Ovary (tissue), 10 donors: ENCODE measurements at places on chromosomes 3 and 15. TPM values are rescaled to one million over a fixed set of nuclear protein-coding genes. Genes with fewer than 3 reads are reported as not detected.

The TEX9 gene
- total RNA-seq, result 12.6 TPM

DNA sequence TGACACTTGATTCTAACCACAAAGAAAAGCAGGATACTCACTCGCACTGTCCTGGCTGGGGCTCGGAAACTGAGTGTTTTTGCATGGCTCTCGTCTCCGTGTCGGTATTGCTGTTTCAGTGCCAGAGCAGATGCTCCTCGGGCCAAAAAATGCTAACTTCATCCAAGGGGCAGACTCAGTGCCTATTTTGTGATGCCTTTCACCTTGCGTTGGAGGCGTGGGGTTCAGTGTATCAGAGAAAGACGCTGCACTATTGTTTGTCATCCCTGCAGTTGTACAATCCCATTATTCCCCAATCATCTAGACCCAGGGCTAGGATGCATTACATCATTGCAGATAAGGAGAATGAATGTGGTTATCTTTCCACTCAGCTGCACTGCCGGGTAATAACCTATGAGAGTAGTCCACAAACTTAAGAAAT is 1.4 kb downstream of the CACNA2D3 start:
- peak overlapping the region; percentile 84 for H3K27ac ChIP-seq
- H3K4me3 ChIP-seq, result no peak overlapping the region
- peak; percentile 26 for DNase-seq
- H3K4me1 ChIP-seq, result no peaks in the 10 kb centered on the region
- no peaks in the 10 kb centered on the region for H3K27me3 ChIP-seq
- no peaks in the 10 kb centered on the region for H3K36me3 ChIP-seq

DNA sequence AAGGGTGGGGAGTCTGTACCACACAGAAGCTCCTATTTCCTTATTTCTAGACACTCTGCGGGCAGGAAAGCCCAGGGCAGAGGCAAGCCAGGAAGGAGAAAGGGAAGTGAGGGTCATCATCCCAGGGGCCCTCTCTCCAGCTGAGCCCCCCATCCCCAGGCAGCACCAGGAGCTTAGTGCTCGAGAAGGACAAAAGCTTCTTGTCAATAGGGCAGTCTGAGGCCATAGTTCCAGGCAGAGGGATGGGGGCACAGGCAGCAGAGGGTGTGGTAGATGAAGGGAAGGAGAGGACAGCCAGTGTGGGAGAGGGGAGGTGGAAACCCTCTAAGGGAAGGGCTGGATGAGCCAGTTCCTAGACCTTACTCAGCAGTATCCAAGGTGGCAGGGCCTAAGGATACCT is 2.7 kb downstream of the MAP1A start:
- H3K4me3 ChIP-seq, result no peak overlapping the region
- peaks cover 10% of the 10 kb centered on the region for H3K4me1 ChIP-seq
- no peak overlapping the region for H3K27ac ChIP-seq
- no peak for DNase-seq
- H3K27me3 ChIP-seq, result no peaks in the 10 kb centered on the region

GRCh38 chr3:131846296-131846924 is 188.4 kb downstream of the CPNE4 start:
- no peak overlapping the region for H3K27ac ChIP-seq
- H3K4me1 ChIP-seq, result no peaks in the 10 kb centered on the region
